ENCODE measurements at places on chromosomes 3 and 15.

DNA sequence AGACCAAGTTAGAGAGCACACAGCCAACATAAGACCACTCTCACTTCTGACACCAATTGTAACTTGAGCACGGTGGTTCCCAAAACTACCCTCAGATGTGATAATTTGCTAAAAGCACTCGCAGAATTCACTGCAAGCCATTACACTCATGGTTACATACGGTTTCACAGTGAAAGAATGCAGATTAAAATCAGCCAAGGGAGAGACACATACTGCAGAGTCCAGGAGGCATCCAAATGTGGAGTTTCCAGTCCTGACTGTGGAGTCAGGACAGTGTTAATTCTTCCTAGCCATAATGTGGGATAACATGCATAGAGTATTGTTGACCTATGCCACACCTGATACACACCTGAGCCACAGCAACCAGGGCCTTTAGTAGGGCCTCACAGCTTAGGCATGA is 956.4 kb downstream of the NTRK3 start:
- DNase-seq, result no peak

- no peak for DNase-seq
Observed at GRCh38 chr15:87672309-87673288, 583.9 kb downstream of the NTRK3 start.

DNA sequence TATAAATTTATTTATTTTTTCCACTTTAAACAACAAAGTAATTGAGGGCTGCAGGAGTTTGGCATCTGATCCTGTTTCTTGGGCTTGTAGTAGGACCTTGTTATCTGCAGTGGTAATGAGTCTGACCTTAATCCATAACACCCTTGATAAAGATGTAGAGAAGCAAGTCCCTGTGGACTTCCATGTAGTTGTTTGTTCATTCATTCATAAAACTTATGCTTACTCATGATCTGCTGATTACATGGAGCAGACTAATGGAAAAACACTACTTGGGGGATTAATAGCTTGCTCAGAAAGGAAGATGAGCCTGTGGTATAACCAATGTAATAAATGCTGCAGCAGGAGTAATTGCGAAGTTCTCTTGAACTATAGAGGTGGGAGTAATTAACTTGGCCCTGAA is 271.5 kb upstream of the TBL1XR1 start:
- DNase-seq, result no peak

GRCh38 chr3:23396746-23397145 is 193.6 kb downstream of the UBE2E2 start:
- DNase-seq, result no peak

GRCh38 chr3:31793821-31794220 is 187.2 kb downstream of the OSBPL10 start:
- DNase-seq, result no peak

DNA sequence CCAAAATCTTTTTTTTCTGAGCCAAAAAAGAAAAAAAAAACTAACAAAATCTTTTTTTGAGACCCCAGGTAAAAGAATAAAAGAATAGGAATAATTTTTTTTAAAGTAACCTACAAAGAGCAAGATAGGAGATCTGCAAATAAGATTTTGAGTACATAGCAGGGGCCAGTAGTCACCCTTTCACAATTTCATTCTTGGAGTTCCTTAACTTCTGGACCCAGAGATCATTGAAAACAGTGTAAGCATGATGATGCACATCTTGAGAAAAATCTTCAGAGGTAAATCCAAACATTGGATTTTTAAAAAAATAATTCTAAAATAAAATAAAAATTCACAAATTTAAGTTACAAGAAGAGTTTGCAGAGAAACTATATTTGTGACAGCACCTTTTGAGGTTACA is 18.8 kb downstream of the TFRC start:
- no peak for DNase-seq

DNA sequence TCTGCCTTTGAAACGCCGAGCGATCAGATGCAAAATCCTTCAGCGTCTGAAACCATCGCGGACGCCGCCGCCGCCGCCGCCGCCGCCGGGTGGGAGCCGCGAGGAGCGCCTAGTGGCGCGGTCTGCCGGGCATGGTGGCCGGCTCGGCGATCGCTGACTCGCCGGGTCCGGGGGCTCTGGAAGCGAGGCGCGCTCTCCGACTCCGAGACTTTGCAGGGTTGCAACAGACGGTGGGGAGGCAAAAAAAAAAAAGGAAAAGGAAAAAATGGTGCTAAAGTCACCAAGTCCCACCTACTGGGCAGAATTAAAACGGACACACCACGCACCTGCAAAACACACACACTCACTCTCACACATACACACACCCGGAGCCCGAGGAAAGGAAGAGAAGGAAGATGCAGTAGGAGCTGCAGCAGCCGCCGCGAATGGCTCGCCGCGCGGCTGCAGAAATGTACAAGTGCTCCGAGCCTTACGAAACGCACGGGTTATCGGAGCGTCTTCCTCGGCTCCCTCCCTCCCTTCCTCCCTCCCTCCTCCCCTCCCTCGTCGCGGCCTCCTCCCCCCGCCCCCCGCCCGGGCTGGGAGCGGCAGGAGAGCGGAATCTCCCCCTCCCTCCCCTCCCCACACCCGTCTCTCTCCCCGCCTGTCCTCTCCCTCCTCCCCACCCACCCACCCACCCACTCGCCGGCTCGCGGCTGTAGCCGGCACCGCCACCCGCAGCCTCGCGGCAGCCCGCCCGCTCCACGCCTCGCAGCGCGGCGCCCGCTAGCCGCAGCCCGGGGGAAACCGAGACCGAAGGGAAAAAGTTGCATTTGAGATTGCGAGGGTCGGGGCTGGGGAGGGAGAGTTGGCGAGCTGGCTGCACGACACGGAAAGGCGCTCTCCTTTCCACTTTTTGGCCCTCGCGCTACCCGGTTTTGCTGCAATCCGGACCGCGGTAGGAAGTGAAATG is at the start of gene NTRK3:
Gene NTRK3 (minus strand): TSS at position 461 of the 952 bp plus-strand sequence. CDS start 586 bp downstream, outside the sequence.
- no peak for DNase-seq

GRCh38 chr3:151283387-151283786 is 5.0 kb upstream of the P2RY14 start:
- DNase-seq, result no peak

DNA sequence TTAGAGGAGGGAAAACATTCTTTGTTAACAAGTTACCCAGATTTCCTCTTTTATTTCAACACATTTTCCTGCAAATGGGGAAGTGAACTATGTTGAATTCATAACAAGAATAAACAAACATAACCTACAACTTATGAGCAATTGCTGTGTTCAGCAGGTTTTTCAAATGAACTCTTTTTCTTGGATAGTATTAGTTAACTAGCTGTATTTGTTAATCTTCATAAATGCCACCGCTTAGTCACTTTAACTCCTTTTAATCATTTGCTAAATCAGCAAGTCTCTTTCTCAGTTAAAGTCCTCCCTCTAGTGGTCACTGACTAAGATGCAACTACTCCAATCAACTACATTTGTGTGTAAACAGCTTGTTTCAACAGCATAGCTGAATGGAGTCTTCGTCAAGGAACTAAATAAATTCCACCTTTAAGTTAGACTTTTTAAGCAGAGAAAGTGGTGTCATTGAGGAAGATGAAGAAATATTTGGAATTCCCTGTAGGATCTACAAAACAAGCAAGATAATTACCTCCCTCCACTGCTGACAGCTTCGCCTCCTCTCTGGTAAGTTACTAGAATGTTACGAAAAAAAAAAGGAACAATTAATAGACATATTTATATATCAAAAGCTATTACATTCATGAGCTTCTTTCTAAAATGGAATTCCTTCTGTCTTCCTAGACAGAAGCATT is 1122.0 kb downstream of the ROBO1 start:
- no peak for DNase-seq

DNA sequence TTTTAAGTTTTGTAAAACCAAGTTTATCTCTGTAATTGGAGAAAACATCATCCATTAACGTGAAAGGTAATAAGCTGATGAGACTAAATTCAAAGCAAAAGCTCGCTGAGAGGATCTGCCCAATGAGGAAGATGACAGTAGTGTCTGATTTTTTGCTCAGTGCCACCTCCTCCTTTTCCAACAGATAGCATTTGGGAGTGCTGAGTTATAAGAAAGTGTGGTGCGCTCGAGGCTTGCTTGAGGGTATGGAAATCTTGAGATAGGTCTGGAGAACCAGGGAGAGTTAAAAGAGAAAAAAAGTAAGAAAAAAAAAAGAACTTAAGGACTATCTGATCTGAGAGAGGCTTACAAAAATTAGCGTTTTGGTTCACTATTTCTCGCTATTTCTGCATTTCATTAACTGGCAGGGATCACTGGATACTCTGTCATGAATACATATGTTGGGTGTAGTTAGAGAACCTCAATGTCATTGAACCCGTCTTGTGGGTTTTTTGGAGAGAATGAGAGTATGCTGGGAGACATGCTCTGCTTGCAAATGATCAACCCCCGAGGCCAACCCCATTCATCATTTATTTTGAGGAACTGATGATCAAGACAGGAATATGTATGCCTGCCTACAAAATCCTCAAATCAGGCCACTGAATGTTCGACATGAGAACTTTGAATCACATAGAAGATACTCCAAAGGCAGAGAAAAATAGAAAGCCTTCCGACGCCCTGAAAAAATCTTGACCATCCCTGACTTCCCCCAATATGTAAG is 973 bp upstream of the USP13 start:
- DNase-seq, result no peak

- DNase-seq, result no peak
Observed at GRCh38 chr15:70879401-70879800, 12.8 kb downstream of the THAP10 start.

- no peak for DNase-seq
Observed at GRCh38 chr3:69143612-69144011, 21.2 kb upstream of the LMOD3 start.

- DNase-seq, result no peak
Observed at GRCh38 chr3:128665362-128666021, 14.9 kb upstream of the RPN1 start.

DNA sequence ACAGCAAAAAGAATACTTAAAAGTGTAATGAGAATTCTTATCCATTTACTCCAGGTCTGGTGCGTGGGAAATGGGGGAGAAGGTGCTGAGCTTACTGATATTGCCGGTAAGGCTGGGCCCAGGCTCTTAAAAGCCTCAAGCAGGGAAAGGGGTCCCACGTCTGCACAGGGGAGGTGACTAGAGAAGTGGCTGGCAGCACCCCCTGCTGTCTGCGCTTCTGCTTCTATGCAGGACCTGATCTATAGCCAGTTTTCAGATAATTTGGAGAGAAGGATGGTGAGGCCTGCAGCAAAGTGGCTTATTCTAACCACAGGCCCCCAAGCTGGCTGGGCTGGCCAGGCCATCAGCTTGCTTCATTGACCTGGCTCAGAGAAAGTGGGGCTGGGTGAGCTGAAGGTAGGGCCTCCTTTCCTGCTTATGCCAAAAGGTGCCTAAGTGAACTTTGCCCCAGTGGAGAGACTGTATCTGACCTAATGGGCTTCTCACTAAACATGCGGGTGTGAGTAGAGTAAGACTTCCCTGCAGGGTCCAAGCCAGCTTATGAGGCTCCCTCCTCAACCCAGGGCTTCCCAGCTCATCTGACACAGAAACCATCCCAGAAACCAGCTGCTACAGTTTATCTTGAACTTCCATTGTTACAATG is 30.9 kb upstream of the ATP1B3 start:
- no peak for DNase-seq

DNA sequence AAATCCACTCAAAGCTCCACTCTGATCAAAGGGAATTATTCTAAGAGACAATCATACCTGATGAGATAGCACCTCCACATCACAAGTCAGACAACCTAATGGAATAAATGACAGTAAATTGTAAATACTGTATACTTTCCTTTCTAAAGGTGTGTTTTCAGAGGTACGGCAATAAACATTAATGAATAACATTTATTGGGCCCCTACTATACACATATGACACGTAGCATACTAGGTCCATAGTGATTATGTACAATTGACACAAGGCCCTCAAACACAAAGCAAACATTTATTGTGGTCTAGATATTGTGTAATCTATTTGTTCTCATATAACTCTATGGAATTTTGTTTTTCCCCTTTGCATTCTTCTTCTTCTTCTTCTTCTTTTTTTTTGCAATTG is 429.8 kb downstream of the FOXP1 start:
- DNase-seq, result no peak

- no peak for DNase-seq
Observed at GRCh38 chr3:195999896-196000295, 82.0 kb downstream of the TFRC start.

DNA sequence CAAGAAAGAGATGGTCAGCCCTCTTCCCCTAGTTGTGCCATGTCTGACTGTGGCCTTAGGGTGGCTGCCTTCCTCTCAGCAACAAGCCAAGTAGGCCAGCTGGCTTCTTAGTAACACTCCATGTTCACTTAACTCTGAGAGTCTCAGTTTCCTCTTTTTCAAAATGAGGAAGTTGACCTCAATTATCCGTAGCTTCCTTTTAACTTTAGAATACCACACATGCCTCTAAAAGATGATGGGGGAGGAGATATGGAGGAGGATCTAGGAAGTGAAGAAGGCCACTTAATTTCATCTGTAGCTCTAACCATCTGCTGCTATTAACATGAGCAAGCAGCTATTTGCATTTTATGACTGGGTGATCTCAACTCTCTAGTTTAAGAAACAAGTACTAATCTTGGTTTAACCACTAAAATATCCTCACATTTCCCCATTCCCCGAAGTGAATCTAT is 32.9 kb downstream of the CD200R1L start:
- no peak for DNase-seq

GRCh38 chr3:42292009-42292408 is 26.0 kb upstream of the CCK start:
- DNase-seq, result no peak

DNA sequence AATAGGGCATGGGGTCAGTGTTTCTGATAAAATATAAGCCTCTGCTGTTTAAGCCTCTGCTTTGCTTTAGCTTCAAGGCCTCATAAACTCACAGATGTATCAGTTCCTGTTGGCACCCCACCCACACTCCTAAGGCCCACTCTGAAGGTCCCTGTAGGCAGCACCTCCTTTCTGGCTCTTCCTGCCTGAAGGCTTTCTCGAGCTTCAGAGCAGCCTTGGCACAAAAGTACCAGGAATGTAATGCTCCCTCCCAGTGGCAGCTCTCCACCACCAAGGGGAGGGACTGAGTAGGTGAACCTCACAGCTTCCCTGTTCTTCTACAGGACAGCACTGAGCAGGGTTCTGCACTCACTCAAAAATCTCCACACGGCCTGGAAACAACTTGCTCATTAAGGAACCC is 102.2 kb downstream of the ABHD5 start:
- no peak for DNase-seq

DNA sequence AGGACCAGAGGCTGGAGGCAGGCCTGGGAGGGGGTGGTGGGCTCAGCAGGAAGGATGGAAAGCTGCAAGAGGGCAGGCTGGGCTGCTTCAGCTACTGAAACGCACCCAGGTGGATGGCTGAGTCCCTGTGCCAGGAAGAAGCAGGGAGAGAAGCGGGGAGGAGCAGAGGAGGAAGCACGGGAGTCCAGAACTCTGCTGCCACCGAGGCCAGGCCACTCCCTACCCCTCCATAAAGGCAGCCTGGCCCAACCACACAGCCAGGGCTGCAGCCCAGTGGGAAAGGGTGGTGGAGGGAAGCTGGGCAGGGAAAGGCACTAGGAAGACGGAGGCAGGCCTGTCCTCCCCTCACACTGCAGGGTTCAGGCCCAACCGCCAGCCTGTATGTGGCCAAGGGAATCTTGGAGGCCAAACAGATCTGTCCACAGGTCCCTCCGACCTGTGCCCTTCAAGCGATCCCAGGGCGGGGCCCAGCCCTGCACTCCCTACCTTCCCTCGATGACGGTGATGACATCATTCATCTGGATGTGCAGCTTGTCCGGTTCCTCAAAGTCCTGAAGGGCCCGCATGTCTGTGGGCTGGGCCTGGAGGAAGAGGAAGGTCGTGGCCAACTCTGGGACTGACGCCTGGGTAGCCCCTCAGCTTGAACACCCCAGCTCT is 30.5 kb downstream of the TNK2 start:
- no peak for DNase-seq

Data from stimulated activated CD8-positive, alpha-beta memory T cell treated with anti-CD3 and anti-CD28 coated beads, Interleukin-2, amount 100 ng/mL, for 1 hour (primary cell).